ENCODE measurements at places on chromosomes 3 and 15. TPM values are rescaled to one million over a fixed set of nuclear protein-coding genes. Genes with fewer than 3 reads are reported as not detected.

The INTS14 gene
- total RNA-seq, result 48.4 TPM

The PCCB gene
- total RNA-seq, result 42.7 TPM

The SI gene
- not detected for total RNA-seq

The UBA5 gene
- total RNA-seq, result 26.5 TPM
